HT1080 (cell line): ENCODE measurements at places on chromosomes 1 and 21. TPM values are rescaled to one million over a fixed set of nuclear protein-coding genes. Genes with fewer than 3 reads are reported as not detected.

DNA sequence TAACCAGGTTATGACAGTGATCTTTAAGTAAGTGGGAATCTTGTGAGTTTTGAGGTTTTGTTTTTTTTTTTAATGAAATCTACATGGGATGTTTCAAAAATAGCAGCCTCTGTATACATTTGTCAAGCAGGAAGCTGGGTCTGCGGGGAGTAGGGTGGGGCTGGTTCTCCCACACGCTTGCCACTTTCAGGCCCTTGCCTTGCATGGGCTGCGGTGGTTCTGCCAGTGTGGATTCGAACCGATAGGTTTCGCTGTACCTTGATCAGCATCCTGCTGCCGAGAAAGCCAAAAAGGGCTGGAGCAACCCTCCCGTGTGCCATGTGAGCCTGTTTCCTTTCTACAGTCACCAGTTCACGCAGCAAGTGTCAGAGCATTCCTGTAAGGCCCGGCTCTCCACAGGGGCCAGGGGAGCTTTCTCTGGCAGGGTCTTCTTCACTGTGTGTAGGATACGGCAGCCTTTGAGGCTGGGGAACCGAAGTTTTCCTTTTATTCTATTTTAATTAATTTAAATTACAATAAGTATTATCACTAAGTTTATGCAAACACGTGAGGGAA lies 79.2 kb upstream of the SAMD11 start:
- no peak for DNase-seq

Gene CYP2J2
- total RNA-seq: 1.5 TPM in 2 replicates

GRCh38 chr1:179770887-179771502 lies 27.9 kb downstream of the FAM163A start:
- DNase-seq: no peak

DNA sequence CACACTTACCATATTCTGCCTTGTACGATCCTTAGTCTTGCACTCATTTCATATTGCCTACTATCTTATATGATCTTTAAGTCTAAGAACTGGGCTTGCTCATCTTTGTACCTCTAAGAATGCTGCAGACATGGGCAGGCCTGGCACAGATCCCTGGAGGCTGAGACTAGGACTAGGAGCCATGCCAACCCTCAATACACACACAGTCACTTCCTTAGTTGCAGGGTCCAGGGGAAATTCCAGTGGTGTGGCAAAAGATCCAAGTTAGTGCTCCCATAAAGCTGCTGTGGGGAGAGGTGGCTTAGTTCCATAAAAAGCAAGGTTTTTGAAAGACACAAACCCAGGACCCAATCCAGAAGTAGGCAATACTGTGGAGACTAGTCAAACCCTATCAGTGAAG lies 59.9 kb downstream of the CYYR1 start:
- DNase-seq: peak; percentile 83

Gene LMOD1
- not detected in 2 replicates for total RNA-seq

DNA sequence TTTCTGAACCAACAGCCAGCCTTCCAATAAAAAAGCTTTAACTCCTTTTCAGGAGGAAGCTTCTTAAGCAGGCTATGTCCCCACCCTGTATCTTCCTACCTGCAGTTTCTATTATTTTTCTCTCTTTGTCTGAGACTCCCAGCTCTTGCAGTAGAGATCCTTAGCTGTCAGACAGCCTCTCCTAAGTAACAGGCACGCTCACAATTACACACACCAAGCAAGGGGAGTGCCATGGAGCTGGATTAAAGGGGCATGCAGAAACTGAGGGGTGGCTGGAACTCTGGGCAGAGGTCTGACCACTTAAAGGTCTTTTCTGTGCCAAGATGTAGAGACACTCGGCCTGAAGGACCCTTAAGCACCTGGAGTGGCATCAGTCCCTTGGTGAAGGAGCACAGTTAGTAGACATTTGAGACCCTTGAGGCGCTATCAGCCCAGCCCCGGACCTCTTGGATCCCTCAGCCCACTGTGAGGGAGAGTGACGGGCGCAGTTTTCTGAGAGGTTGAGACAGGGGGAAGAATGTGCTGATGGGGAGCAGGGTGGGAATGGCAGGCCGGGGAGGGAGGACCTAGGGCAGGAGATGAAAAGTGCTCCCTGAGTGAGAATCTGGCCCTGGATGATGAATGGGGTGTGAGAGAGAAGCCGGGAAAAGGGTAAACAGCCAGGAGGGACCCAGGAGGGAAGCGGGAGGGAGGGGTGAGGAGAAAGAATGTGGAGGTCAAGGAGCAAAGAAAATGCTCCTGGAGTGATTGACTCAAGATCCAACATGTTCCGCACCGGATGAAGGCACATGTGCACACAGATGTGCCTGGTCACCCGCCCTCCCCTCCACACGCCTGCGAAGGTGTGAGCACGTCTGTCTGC lies 13.3 kb downstream of the PLXNA2 start:
- no peak for DNase-seq

Gene VAV3
- total RNA-seq: 3.7 and 5.7 TPM in 2 replicates

DNA sequence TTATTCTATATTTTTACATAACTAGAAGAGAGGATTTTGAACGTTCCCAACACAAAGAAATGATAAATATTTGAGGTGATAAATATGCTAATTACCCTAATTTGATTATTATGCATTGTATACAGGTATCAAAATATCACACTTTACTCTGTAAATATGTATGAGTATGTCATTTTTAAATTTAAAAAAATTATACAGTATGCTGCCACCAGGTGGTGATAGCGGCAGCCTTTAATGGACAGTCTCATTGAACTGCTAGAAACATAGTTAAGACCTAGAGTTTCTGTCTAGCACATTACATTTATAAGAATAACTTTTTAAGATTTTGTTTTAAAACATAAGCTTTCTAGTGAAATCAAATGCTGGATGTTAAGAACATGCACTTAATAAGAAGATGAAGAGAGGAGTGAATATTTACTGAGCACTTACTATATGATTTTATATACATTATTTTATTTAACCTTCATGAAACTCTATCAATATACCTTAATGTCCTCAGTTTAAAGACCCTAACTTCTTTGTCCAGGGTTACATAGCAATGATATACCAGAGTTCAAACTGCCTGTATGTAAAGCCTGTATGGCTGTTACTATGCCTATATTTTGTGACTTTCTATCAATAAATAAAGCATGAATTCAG lies 207.1 kb downstream of the NUF2 start:
- DNase-seq: no peak

GRCh38 chr21:42117967-42118780 lies 47.1 kb downstream of the UMODL1 start:
- DNase-seq: no peak

- DNase-seq: no peak
Observed at GRCh38 chr1:22239378-22239777, 96.5 kb upstream of the WNT4 start.

DNA sequence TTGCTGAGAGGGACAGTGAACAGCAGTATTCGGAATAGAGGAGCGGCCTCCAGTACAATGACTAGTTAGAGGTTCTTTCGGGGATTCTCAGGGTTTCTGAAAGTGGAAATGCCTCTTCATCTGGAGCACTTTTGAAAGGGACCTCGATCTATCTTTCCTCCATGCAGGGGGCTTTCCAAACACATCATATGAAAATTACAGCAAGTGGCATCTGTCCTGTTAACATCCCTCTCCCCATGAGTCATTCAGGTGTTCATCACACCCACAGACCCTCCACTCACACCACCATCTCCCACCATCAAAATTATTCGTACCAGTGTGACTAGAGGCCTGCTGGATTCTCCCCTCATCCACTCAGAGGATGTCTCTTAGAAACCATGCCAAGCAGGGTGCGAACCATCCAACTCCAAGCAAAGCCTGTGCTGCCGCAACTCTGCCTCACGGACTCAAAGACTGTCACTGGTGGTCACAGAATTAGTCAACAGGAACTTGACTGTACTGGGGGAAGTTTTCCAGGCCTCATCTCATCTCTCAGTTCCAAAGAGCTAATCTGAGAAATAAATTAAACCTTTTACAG lies 211.1 kb downstream of the MRPL39 start:
- peak; percentile 2 for DNase-seq

- DNase-seq: peak; percentile 24
Observed at GRCh38 chr1:201006450-201006849, 17.1 kb downstream of the KIF21B start.

Gene LDLRAD1
- total RNA-seq: not detected in 2 replicates

DNA sequence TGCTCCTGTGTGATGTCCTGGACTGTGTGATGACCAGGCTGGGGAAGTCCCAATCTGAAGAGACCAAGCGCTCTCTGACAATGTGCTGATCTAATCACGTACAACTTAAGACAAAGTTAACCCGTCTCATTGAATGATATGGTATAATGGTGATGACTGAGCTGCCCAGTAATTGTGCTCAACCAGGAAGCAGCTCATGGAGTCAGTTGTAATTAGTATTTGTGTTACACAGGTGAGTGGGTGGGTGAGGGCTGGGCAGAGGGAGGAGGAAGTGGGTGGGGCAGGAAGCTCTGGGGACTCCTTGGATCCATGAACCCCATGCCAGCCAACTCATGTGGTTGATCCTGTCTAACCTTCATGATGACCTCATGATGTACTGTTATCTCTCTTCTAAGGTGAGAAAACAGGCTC lies 8.7 kb upstream of the ECE1 start:
- no peak for DNase-seq

Gene ARMH1
- not detected in 2 replicates for total RNA-seq

DNA sequence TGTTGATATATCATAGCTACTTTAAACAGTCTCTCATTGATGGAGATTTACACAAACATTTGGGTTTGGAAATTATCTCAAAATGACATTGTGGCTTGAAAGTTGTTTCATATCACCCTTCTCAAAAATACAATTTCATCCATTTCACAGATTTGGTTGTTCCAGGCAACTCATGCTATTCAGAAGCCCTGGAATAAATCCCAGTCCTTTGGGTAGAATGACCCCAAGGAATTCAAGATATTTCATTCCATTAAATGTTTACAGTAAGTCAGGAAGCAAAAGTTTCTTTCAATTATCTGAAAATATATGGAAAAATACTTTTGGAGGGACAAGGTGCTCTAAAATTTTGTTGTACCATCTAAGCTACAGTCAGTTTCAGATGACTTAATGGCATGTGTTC lies 27.1 kb downstream of the MPZL1 start:
- no peak for DNase-seq

- DNase-seq: no peak
Observed at GRCh38 chr1:156490401-156491032, 10.1 kb downstream of the MEF2D start.

Gene CD247
- 0.18 TPM in 1 of 2 replicates, not detected in the other for total RNA-seq

DNA sequence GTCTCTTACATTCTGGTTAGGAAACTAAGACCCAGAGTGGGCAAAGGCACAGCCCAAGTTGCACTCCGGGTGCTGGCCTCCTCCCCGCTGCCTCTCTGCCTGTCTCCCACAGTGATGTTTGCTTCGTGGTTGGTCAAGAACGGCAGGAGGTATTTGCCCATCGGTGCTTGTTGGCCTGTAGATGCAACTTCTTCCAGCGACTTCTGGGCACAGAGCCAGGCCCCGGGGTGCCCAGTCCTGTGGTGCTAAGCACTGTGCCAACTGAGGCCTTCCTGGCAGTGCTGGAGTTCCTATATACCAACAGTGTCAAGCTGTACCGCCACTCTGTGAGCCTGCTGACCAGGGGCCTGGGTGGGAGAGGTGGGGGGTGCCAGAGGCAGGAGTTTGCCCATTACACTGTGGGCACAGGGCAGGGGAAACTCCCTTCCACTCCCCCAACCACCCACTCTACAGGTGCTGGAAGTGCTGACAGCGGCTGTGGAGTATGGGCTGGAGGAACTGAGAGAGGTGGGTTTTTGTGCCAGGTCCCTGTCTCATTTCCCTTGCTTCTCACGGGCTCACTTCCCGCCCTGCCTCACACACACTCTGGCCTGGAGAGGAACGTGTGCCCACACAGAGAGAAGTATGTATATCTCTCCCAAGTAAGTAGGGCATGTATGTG lies 1.9 kb downstream of the BTBD19 start:
- peak; percentile 23 for DNase-seq

Gene CRYAA
- total RNA-seq: not detected in 2 replicates

- no peak for DNase-seq
Observed at GRCh38 chr1:151867321-151867720, 13.8 kb upstream of the THEM5 start.

GRCh38 chr21:27722095-27722494 lies 755.2 kb upstream of the ADAMTS5 start:
- no peak for DNase-seq

DNA sequence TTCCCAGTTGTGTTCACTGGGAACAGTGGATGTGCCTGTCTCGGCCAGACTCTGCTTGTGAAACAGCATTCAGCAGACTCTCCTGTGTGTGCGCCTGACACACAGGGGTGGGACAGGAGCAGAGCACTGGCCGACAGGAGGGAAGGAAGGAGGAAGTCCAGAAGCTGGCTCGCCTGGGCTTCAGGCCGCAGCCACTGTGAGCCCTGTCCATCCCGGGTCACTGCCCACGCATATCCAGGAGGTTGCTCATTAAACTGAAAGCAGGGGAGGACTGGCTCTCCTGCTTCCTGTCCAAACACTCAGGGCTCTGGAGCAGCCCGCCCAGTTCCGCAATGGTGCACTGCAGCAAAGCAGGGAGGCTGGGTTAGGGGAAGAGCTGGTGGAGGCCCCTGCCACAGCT lies 218.7 kb upstream of the VAMP3 start:
- no peak for DNase-seq

GRCh38 chr1:154552036-154552435 lies 6.4 kb downstream of the UBE2Q1 start:
- DNase-seq: no peak

GRCh38 chr1:20998826-20999225 lies 177.9 kb downstream of the EIF4G3 start:
- DNase-seq: no peak

- DNase-seq: peak; percentile 15
Observed at GRCh38 chr1:223242382-223242955, 99.4 kb upstream of the TLR5 start.

- DNase-seq: no peak
Observed at GRCh38 chr21:46637952-46638746, 2.7 kb downstream of the PRMT2 start.

DNA sequence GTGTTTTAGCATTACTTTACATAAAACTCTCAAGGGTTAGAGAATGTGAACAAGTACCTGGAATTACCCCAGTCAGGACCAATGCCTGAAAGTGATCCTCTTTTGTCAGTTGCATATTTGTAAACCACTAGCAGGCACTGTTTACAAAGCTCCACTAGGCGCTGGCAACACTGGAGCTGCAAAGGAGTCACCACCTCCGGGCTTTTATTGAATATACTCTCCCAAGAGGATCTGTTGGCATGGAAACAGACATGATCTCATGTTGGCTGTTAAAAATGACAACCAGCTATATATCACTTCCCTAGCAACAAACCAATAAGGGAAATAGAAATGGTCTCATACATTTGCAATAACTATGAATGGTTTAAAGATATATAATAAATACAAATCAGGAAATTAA lies 116.0 kb downstream of the TTLL7 start:
- DNase-seq: peak; percentile 65
